NCI-H187 (cell line): ENCODE measurements at places on chromosomes 4 and X.

DNA sequence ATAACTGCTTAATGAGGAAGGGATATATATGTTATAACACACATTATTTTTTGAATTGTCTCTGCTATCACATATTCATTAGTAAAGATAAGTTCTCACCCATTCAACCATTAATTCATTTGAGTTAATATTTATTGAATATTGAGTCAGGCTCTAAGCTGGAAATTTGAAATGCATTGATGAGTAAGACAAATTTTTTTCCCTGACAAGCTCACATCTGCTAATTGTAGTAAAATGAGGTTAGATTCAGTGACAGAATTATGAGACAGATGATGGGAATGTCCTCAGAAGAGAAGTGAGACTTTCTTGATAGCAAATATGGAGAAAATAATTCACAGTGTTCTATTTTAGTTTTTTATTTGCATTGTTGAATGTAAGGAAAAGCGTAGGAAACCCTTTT lies 194.3 kb downstream of the SLC4A4 start:
- DNase-seq, result no peak

GRCh38 chr4:27152703-27153102 lies 292.1 kb downstream of the STIM2 start:
- DNase-seq, result no peak

GRCh38 chr4:99356992-99357391 lies 4.4 kb upstream of the ADH1C start:
- DNase-seq, result no peak

GRCh38 chr4:87679449-87680169 lies 29.5 kb downstream of the DMP1 start:
- DNase-seq, result peak; percentile 37

- DNase-seq, result no peak
Observed at GRCh38 chr4:96312046-96312685, 472.3 kb downstream of the PDHA2 start.

DNA sequence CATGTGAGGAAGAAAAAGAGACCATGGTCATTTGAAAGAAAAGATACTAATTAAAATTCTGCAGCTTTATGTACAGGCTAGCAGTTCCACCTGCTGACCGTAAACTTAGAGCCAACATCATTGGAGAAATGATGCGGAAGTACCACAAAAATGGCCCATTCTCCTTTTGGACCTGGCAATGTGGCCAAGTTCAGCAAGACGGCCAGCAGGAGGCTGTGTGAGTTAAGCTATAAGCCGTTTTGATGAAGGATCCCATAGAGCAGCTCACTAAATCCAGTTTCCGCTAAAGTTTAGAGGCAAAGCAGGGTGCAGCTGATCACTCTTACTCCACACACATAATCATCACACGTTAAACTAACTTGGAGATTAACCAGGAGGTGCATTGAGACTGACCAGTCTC lies 133.8 kb downstream of the LDB2 start:
- no peak for DNase-seq

GRCh38 chr4:60913002-60913401 lies 287.1 kb upstream of the ADGRL3 start:
- DNase-seq, result no peak

- no peak for DNase-seq
Observed at GRCh38 chr4:20273793-20274192, 22.1 kb downstream of the SLIT2 start.

GRCh38 chr4:121541696-121542095 lies 155.1 kb downstream of the ANXA5 start:
- DNase-seq, result no peak

DNA sequence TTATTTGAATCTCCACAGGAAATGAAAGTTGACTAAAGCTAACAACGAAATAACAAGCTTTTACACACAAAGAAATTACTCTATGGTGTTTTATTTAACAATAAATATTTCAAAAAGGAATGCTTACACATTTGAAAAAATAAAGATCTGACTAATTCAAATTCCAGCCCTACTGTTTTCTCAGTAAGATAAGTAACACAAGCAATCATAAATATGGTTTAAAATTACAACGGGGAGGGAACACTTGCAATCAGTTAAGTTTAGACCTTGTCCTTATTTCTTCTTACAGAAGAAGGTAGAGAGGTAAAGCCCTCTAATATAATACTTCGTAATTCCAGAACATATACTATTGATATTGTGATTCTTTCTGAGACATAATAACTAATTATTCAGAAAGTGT lies 158.5 kb downstream of the DHX15 start:
- DNase-seq, result no peak

DNA sequence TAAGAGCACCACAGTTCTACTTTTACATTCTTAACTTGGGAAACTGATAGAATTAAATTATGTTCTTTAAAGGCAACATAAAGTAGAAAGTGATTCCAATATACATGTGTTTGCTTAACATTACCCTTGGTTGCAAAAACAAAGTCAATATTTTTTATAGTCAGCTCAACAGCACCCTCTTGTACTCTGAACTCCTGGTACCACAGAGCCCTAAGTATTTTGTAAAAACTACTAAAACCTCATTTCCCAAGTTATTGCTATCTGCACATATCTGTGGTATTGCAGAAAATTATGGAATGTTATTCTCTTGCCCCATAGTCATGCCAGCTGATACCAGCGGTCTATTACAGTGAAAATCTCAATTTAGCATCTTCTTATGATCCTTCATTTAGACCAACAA lies 2.9 kb downstream of the KIF4A start:
- DNase-seq, result no peak

DNA sequence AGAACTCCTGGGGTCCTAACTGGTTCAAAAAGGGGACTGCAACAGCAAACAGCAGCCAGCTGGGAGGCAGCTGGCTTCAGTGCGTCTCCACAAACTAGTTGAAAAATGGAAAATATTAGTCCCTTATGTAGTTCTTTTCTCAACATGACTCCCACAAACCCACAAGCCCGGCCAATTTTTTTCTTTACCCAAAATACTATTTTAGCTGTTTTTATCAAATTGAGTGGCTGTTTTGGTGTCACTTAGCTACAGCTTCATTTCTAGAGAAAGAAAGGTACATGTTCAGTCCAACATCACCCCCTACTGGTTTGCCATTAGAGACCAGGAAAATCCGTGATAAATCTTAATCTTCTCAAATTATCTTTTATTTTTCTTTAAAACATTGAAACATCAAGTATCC lies 97.2 kb downstream of the GUCY2F start:
- DNase-seq, result peak; percentile 19

- DNase-seq, result no peak
Observed at GRCh38 chr4:23036503-23036902, 343.8 kb downstream of the GBA3 start.

- no peak for DNase-seq
Observed at GRCh38 chrX:74370487-74370886, 50.8 kb upstream of the SLC16A2 start.

DNA sequence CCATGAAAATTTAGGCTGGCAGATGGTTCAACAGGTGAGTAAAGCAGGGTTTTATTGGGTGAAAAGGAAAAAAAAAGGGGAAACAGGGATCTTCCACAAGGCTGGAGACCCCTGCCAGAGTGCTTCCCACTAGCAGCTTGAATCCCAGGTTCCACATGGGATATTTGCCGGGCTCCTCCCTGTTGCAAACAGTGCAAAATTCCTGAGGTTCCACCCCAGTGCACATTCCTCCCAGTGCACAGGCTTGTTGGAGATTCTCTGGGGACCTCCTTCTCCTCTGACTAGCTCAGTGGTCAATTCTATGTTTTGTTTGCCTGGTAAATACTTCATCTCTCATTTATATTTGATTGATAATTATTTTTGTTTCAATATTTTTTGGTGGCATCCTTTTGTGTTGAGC lies 66.4 kb upstream of the UGT2B15 start:
- no peak for DNase-seq

GRCh38 chr4:183335369-183335940 lies 13.2 kb upstream of the CLDN24 start:
- DNase-seq, result no peak
